ENCODE measurements at places on chromosomes 3 and 15. TPM values are rescaled to one million over a fixed set of nuclear protein-coding genes. Genes with fewer than 3 reads are reported as not detected.

SPRED1 gene
- total RNA-seq: 25.6 TPM

DNA sequence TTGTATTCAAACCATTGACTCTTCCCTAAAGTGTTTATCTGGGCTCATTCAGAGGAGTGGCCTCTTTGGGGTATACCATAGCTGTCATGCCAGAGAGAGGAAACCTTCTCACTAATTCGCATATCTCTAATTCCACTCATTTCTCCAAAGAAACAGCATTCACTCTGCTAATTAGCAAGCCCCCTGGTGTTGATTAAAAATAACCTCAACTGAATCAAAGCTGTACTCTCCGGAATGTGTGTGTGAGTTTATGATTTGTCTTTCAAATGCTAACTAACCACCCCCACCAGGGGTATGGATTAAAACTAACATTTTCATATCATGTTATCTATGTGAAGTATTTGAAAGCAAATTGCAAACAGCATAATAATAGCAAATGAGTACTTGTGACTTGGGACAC is 45.5 kb downstream of the PAQR5 start:
- no peak for DNase-seq

- DNase-seq: no peak
These were observed 306.8 kb upstream of the STT3B start for GRCh38 chr3:31225923-31226322.

GRCh38 chr15:97993310-97993738 is 32.8 kb downstream of the ARRDC4 start:
- DNase-seq: no peak

Data from NCI-H460 (cell line).